ENCODE measurements at places on chromosomes 4 and X.

DNA sequence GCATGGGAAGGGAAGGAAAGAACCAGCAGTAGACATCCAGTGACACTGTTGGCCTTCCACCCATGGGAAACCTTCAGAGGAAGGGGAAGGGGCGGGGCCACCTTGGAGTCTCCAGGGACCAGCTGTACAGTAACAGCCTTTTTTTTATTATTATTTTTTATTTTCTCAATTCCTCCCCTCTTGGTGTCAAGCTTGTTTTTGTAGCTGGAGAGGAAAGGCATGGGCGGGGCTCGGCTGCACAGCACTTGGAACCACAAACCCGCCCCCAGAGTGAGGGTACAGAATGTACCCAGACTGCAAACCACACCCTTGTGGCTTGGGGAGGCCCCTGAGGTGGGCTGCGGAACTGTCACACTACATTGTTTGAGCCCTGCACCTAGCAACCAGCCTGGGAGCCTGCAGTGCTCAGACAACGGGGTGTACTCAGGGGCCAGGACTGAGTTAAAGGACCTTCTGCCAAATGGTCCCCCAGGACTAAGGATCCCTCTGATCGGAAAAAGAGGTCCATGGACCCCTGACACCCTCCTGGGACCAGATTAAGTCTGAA is 45.7 kb downstream of the PRPS1 start:
- peak; percentile 42 for DNase-seq

- DNase-seq, result no peak
These were observed 121.6 kb upstream of the CBR4 start for GRCh38 chr4:169131556-169132208.

DNA sequence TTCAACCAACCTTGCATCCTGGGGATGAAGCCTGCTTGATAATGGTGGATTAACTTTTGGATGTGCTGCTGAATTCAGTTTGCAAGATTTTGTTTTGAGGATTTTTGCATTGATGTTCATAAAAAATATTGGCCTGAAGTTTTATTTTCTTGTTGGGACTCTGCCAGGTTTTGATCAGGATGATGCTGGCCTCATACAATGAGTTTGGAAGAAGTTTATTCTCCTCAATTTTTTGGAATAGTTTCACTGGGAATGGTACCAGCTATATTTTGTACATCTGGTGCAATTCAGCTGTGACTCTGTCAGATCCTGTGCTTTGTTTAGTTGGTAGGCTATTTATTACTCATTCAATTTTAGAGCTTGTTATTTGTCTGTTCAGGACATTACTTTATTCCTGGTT is 340.3 kb upstream of the TRAM1L1 start:
- DNase-seq, result no peak

DNA sequence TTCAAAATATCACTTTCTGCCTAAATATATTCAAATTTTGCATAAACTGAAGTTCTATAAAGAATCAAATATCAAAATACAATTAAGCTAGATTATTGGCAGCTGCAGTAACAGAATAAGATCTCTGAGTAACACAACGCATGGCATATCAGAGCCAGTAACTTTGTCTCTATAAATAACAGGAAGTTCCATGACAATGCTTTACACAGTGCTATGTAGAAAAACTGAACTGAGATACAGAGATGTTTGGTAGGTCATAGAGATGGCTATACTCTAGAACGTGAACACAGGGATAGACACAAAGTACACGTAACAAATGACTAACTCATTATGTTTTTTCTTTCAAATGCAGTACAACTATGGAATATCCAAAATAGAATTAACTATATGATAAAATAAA is 18.2 kb downstream of the UBE2D3 start:
- DNase-seq, result peak; percentile 34

GRCh38 chrX:19625612-19626011 is 110.3 kb upstream of the MAP3K15 start:
- DNase-seq, result no peak

GRCh38 chr4:3630136-3630597 is 97.9 kb upstream of the LRPAP1 start:
- no peak for DNase-seq

GRCh38 chrX:134443020-134443419 is 16.9 kb upstream of the HPRT1 start:
- no peak for DNase-seq

- DNase-seq, result no peak
These were observed 95.2 kb downstream of the AMMECR1 start for GRCh38 chrX:110222497-110223257.

Data from suppressor macrophage treated with lipopolysaccharide for 4 hours (primary cell).